ENCODE measurements at places on chromosomes 7 and 10.

DNA sequence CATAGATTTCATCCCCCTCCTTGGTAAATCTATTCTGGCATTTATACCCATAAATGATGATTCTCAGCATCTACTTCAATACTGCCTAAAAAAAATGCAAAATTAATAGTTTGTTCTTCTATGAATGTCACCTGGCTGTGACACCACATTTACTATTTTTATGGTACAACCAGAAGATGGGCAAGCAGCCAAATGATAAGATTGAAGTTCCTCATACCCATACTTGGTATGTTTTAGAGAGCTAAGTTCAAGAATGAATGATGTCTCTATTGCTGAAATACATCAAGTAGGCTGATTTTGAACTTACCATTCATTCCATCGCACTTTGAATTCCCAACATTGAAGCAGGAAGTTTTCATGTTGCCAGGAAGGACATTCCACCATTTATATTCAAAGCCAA lies 134.2 kb downstream of the ELAPOR2 start:
- no peak for DNase-seq

DNA sequence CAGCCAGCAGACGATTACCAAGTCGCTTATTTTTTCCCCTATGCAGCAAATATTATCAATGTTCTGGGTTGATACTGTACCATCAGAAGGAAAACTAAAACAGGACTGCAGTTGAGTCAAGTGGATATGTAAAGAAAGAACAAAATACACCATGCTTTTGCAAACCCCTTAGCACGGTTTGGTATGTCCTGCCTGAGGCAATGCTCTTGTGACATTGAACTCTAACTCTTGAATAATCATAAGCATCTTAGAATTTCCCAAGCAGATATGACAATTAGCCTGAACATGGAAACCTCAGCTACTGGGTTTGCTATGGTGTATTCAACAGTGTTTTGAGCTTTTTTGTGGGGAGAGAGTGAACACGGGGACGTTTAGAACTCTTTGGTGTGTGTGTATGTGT lies 107.4 kb downstream of the ETV1 start:
- DNase-seq = no peak

DNA sequence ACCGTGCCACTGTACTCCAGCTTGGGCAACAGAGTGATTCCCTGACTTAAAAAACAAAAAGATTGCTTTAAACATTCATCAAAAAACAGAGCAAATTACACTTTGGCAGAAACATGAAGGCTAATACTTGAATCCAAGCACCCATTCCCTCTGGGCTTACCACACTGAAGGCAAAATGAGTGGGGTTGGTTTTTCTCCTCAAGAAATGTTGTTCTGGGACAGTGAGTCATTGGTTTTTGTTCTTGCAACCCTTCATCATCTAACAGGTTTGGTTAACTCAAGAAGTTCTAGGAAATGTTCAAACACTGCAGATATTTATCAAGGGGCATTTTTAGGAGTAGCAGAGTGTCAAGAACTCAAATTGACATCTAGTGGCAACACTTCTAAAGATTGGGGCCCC lies 60.5 kb downstream of the KIAA1217 start:
- DNase-seq = no peak

DNA sequence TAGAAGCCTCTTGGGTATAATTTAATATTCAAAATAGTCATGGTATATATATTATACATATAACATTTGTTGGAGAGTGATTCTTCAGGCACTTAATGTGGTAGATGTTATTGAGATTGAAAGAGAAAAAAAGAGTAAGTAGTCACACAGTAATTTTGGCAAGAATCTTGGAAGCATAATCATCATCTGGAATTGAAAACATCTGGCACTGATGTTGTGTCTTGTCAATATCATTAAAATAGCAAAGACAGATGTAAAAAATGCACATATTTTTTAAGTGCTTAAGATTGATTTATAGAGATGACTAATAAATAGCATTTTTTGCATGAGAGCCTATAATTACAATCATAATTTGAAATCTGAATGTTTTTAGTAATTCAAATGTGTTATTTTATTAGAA lies 9.5 kb downstream of the SEMA3D start:
- no peak for DNase-seq

GRCh38 chr7:29350351-29350750 lies 155.8 kb downstream of the CHN2 start:
- DNase-seq = no peak

- DNase-seq = no peak
Observed at GRCh38 chr7:20306180-20306946, 24.3 kb upstream of the ITGB8 start.
